ENCODE measurements at places on chromosomes 12 and 14. TPM values are rescaled to one million over a fixed set of nuclear protein-coding genes. Genes with fewer than 3 reads are reported as not detected.

DNA sequence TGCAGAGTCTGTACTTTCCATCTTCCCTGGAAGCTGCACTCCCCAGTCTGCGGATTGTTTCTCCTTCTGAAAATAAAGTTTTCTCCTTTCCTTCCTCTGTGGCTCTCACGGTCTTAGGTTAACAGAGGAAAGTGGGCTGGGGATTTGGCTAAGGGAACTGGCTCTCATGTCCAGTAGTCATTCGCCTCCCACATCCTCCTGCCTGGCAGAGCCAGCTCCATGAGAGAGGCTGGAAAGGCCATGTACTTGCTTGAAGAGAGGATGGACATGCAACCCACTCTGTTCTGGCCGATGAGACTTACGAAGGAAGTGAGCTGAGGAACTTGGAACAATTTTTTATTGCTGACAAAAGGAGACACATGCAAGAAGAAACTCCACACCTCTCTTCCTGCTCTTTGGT is 18.9 kb upstream of the RGS6 start:
- H3K27ac ChIP-seq, result no peak overlapping the region
- H3K36me3 ChIP-seq, result no peaks in the 10 kb centered on the region
- H3K4me3 ChIP-seq, result no peak overlapping the region
- DNase-seq, result no peak

DNA sequence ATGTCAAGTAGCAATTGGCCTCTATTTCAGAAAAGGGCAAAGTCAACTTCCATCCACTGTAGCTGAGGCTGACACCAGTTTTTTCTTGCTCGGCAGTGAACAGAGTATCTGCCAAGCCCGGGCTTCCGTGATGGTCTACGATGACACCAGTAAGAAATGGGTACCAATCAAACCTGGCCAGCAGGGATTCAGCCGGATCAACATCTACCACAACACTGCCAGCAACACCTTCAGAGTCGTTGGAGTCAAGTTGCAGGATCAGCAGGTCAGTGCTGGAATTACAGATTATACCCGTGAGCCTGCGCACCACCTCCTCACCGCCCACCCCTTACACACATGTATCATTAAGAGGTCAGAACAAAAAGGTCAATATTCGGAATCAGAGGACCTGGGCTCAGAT is 19.4 kb downstream of the EVL start:
- H3K4me3 ChIP-seq, result no peak overlapping the region
- no peak overlapping the region for H3K27ac ChIP-seq
- no peaks in the 10 kb centered on the region for H3K27me3 ChIP-seq
- peaks cover 1% of the 10 kb centered on the region for H3K4me1 ChIP-seq

DNA sequence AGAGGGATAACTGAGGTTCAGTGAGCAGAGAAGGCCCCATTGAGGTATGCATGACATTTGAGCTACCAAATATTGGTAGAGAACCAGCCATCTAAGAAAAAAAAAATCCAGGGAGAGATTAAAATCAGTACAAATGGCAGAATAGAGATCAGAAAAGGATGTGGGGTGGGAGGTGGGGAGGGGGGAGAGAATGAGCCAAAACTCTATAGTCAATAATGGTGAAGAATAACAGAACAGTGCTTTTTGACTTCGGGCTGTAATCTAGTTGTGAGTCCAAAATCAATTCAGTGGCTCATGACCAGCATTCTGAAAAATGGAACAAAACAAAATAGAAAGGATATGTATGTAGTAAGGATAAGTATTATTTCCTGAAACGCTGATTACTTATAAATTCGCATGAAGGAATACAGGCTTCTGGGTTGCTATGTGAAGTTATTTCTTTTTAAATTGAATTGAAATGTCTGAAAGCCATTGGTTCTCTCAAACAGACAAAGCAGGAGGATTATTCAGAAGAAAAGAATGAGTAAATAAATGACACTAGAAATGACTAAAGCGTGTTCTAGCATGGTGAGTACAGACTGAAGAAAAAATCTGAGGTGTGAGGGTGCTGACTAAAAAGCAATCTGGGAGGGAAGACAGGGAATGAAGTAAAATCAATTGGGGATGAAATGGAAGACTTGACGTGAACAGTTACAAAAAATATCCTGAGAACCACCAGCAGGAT is 72.4 kb downstream of the ATP2B1 start:
- H3K27ac ChIP-seq, result no peak overlapping the region
- no peak overlapping the region for H3K4me3 ChIP-seq
- H3K27me3 ChIP-seq, result no peaks in the 10 kb centered on the region
- DNase-seq, result no peak
- no peaks in the 10 kb centered on the region for H3K36me3 ChIP-seq

- no peaks in the 10 kb centered on the region for H3K27me3 ChIP-seq
- no peaks in the 10 kb centered on the region for H3K36me3 ChIP-seq
- DNase-seq, result no peak
These were observed 194.6 kb downstream of the PAX9 start for GRCh38 chr14:36856095-36856878.

- no peaks in the 10 kb centered on the region for H3K36me3 ChIP-seq
- no peak overlapping the region for H3K4me3 ChIP-seq
- H3K27ac ChIP-seq, result no peak overlapping the region
- H3K4me1 ChIP-seq, result no peaks in the 10 kb centered on the region
These were observed 27.5 kb downstream of the RFLNA start for GRCh38 chr12:124322271-124322998.

GRCh38 chr14:24789378-24789884 is 155.4 kb upstream of the GZMB start:
- H3K27ac ChIP-seq, result no peak overlapping the region
- H3K4me3 ChIP-seq, result no peak overlapping the region
- H3K36me3 ChIP-seq, result no peaks in the 10 kb centered on the region

The KCNJ8 gene
- total RNA-seq, result 37.3 TPM

The GMPR2 gene
- total RNA-seq, result 83.4 TPM

The ETFBKMT gene
- 5.4 TPM for total RNA-seq
